Activated naive CD8-positive, alpha-beta T cell treated with anti-CD3 and anti-CD28 coated beads, Interleukin-2, amount 10 ng/mL, durations not matched to agents 7 days and 5 days (primary cell): ENCODE measurements at places on chromosomes 16 and 17. TPM values are rescaled to one million over a fixed set of nuclear protein-coding genes. Genes with fewer than 3 reads are reported as not detected.

The TBC1D3K gene
- total RNA-seq = not detected

The CDRT15L2 gene
- not detected for total RNA-seq

GRCh38 chr16:27455700-27456099 lies 53.7 kb downstream of the IL21R start:
- peaks cover 28% of the 10 kb centered on the region for H3K36me3 ChIP-seq
- no peak for DNase-seq
- H3K4me3 ChIP-seq = no peak overlapping the region
- no peaks in the 10 kb centered on the region for H3K27me3 ChIP-seq

DNA sequence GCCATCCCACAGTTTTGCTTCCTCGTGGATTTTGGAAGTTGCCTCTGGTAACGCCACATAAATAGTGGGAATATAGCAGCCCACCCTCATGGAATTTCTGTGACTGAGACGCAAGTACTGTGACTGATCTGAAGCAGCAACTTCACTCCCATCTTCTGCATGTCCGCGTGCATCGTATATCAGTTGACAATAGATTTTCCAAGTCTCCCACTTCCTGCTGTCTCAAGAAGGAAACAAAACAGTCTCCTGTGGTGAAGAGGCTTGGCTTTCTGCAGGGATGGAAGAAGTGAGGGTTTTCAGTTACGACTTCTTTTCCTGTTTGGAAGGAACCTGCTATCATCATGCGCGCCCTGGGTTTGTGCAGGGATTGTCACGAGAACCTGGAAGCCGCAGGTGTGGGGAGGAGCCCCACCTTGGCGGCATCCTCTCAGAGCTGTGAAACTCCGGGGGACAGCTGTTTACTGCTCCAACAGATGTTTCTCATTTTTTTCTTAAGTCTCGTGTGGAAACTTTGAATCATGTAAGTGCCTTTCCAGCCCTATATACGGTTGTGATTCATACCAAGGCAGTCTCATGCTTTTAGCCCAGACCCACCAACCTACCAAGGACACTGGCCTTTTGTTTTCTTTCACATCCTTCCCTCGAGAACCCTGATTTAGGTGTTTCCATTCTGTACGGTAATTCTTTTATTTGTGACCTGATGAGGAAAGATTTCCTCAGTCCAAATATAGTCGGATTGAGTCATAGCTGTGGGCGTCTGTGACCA lies 57.5 kb downstream of the WIPI1 start:
- no peaks in the 10 kb centered on the region for H3K27me3 ChIP-seq
- peak overlapping the region; percentile 71 for H3K27ac ChIP-seq
- peaks cover 26% of the 10 kb centered on the region for H3K4me1 ChIP-seq
- H3K4me3 ChIP-seq = peak overlapping the region; percentile 10
- peaks cover 20% of the 10 kb centered on the region for H3K36me3 ChIP-seq

- H3K27ac ChIP-seq = no peak overlapping the region
- no peak for DNase-seq
- H3K27me3 ChIP-seq = no peaks in the 10 kb centered on the region
- H3K36me3 ChIP-seq = peaks cover 7% of the 10 kb centered on the region
- peaks cover 15% of the 10 kb centered on the region for H3K4me1 ChIP-seq
- H3K4me3 ChIP-seq = no peak overlapping the region
These were observed 56.7 kb downstream of the KLHDC4 start for GRCh38 chr16:87708881-87709638.

- peaks cover 13% of the 10 kb centered on the region for H3K36me3 ChIP-seq
- peak overlapping the region; percentile 62 for H3K27ac ChIP-seq
- no peaks in the 10 kb centered on the region for H3K27me3 ChIP-seq
- no peak for DNase-seq
- peak overlapping the region; percentile 95 for H3K4me3 ChIP-seq
These were observed 3.3 kb downstream of the ZNF652 start for GRCh38 chr17:49358641-49359247.

- H3K4me3 ChIP-seq = no peak overlapping the region
- no peaks in the 10 kb centered on the region for H3K27me3 ChIP-seq
- no peak overlapping the region for H3K27ac ChIP-seq
- H3K4me1 ChIP-seq = peaks cover 1% of the 10 kb centered on the region
- peaks cover 5% of the 10 kb centered on the region for H3K36me3 ChIP-seq
These were observed 16.3 kb downstream of the SCPEP1 start for GRCh38 chr17:56994009-56994792.

GRCh38 chr16:47019568-47019967 lies 46.1 kb upstream of the DNAJA2 start:
- H3K27me3 ChIP-seq = no peaks in the 10 kb centered on the region
- H3K4me3 ChIP-seq = no peak overlapping the region
- H3K36me3 ChIP-seq = no peaks in the 10 kb centered on the region

DNA sequence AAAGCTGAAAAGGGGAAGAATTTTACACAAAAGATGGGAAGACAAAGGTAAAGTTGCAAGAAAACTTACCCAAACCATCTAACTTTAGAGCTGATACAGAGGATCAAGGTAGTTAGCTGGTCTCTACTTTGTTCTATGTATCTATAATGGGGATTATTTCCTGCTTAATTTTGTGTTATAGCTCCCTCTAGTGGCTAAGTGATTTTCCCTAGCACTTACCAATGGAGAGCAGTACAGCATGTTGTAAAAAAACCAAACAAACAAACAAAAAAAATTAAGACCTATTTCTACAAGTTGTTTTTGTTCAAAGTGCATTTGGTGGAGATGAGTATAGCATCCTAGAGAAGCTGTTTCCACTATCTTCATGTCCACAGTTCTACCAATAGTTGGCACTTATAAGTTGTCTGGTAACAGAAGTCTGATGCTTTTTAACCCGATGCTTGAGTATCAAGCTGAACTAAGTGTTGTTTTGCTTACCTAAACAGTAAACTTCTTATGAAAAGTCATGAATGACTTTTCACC lies 7.5 kb downstream of the SRSF1 start:
- H3K4me3 ChIP-seq = no peak overlapping the region
- DNase-seq = no peak
- no peaks in the 10 kb centered on the region for H3K27me3 ChIP-seq

- H3K27ac ChIP-seq = no peak overlapping the region
- H3K4me1 ChIP-seq = peaks cover 57% of the 10 kb centered on the region
- H3K36me3 ChIP-seq = no peaks in the 10 kb centered on the region
- no peak overlapping the region for H3K4me3 ChIP-seq
These were observed 80.8 kb downstream of the GAS7 start for GRCh38 chr17:10117581-10118001.

DNA sequence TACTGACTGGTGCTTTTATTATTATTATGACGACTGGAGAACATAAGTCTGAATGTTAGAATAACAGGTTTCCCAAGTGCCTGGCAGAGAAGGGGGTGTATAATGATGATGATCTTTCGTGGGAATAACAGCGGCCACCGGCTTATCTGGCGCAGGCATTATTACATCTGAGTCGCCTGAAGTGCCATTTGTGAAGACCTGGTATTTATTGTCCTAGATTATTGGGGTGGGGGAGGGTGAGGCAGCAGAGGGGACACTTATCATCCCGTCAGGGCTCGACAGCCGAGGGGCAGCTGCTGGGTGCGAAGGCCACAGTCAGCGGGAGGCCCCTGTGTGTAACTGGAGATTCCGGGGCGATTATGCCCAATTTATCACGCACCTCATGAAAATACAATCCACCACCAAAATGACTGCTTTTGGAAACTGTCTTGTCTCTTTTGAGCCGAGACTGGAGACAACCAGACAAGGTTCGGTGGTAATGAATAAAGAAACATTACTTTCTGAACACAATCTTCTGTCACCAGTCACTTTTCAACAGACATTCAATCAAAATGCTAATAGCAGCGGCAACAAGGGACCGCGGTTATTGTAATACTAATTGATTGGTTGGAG lies 199.3 kb downstream of the CCDC182 start:
- peaks cover 2% of the 10 kb centered on the region for H3K4me1 ChIP-seq
- DNase-seq = no peak
- no peaks in the 10 kb centered on the region for H3K27me3 ChIP-seq
- H3K4me3 ChIP-seq = no peak overlapping the region
- H3K36me3 ChIP-seq = peaks cover 4% of the 10 kb centered on the region

- DNase-seq = no peak
- H3K27ac ChIP-seq = no peak overlapping the region
- peaks cover 16% of the 10 kb centered on the region for H3K4me1 ChIP-seq
- H3K27me3 ChIP-seq = peaks cover 30% of the 10 kb centered on the region
These were observed 3.7 kb upstream of the DNAI2 start for GRCh38 chr17:74270333-74270732.

DNA sequence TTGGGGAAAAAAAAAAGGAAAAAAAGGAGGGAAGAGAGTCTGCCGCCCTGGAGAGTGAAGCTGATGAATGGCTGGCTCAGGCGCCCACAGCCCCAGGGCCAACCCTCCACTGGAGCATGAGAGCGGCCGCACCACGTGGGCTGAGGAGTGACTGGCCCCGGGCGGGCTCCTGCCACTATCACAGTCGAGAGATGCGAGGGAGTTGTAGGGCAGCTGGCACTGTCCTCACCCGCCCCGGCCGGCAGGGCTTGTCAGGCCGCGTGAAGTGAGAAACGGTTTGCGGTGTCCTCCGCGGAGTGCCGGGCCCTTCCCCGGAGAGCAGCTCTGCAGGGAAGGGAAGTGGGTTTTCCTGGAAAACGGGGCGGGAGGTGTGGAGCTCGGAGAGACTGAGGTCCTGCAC lies 45.9 kb downstream of the JPH3 start:
- peak; percentile 38 for DNase-seq
- peaks cover 18% of the 10 kb centered on the region for H3K27me3 ChIP-seq
- no peak overlapping the region for H3K4me3 ChIP-seq
- H3K36me3 ChIP-seq = no peaks in the 10 kb centered on the region

GRCh38 chr16:24611310-24611709 lies 71.9 kb downstream of the RBBP6 start:
- no peaks in the 10 kb centered on the region for H3K36me3 ChIP-seq
- no peak overlapping the region for H3K27ac ChIP-seq
- H3K27me3 ChIP-seq = peaks cover 52% of the 10 kb centered on the region
